Skeletal muscle cell (primary cell): ENCODE measurements at places on chromosomes 1 and 21.

DNA sequence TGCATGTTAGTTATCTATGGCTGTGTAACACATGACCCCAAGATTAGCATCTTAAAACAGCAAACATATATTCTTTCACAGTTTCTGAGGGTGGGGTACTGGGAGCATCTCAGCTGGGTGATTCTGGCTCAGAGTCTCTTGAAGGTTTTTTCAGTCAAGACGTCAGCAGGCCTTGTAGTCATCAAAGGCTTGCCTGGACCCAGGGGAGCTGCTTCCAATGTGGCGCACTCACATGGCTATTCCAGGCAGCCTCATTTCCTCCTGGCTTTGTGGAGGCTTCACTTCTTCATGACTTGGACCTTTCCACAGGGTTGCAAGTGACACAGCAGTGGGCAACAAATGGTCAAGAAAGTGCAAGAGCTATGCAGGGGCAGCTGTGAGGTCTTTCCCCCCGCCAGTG, 114.7 kb downstream of the ACTL8 start:
- DNase-seq: peak; percentile 47

DNA sequence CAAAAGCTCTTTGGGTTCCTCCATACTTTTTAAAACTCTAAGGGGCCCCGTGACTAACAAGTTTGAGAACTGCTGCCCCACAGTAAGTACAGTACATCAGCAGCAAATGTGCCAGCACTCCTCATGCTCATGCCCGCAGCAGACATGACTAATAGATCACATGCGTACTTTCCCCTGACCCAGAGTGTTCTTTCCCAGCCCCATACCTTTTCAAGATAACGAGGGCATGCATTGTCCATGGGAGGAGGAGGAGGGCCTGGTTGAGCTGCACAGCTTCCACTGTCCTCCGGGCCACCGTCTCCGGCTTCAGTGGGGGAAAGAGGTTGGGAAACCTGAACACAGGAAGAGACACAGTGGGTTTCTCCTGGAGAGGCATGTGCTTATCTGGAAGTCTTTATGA, 45.5 kb downstream of the DHRS3 start:
- DNase-seq: no peak

DNA sequence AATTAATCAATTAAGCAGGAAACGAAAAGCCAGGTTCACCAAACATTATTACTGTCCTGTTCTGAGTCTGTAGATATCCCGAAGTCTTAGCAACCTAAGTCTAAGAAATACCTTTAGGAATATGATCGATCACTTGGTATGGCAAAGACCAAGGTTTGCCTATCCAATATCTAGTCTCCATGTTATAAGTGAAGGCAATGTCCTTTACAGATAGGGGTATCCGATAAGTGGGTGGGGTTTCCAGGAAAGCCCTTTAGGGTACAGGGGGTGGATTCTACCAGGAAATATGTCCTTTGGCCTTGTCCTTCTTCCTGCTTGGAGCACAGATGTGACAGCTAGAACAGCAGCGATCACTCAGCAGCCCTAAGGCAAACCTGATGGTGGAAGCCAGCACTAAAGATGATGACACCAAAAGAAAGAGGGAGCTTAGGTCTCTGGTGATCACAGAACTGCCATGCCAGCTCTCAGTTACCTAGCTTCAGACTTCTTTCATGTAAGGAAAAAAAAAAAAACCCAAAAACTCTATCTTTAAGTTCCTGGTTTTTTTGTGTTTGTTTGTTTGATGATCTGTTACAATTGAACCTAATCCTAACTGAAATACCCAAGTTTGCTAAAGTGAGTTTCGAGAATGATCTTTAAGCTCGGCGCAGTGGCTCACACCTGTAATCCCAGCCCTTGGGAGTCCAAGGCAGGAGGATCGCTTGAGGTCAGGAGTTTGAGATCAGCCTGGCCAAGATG, 40.8 kb downstream of the DSTYK start:
- no peak for DNase-seq

- DNase-seq: no peak
Observed at GRCh38 chr1:31444725-31445448, 31.9 kb downstream of the SERINC2 start.

DNA sequence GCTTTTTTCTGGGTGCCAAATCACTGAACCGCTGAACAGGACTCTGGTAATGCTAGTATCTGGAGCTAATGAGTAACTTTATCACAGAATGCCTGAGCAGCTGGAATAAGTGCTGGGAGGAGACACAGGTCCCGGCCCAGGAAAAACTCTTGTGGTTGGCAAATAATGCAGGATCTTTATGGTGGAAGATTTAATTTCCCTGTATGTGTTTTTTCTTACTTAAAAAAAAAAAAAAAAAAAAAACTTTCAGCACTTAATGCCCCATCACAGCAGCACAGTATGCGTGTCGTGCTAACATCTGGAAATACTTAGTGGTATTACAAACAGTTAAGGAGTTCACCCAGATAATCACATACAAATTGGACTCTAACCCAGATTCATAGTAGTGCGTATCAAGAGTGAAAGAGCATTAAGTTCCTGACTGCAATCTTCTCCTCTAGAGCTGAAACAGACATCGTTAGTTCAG, 220.7 kb downstream of the TOMM20 start:
- DNase-seq: peak; percentile 63

- no peak for DNase-seq
Observed at GRCh38 chr1:3948344-3948743, 48.3 kb upstream of the C1orf174 start.

DNA sequence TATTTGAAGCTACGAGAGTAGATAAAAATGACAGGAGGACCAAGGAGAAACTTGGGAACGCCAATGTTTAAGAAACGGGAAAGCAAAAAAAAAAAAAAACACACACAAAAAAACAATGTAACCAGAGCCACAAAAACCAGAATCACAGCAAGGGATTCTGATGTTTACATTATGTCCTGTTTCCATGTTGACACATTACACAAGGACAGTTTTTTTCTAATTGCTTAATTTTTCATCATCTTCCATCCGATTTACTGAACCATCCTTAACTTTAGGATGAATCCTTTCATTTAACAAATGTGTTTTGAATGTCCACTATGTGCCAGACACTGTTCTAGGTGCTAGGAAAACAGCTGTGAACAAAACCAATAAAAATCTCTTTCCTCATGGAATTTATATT, 1.4 kb upstream of the BCL10 start:
- DNase-seq: no peak

GRCh38 chr1:88247666-88248065, 436.4 kb upstream of the PKN2 start:
- no peak for DNase-seq

GRCh38 chr21:28875078-28875477, 117.6 kb downstream of the LTN1 start:
- DNase-seq: no peak

- peak; percentile 78 for DNase-seq
Observed at GRCh38 chr21:43345746-43346409, 81.1 kb downstream of the SIK1 start.

GRCh38 chr1:168554603-168555483, 11.0 kb upstream of the XCL2 start:
- DNase-seq: no peak

GRCh38 chr1:63615768-63616420, 22.7 kb downstream of the PGM1 start:
- DNase-seq: no peak

GRCh38 chr1:202987922-202988583, 19.1 kb upstream of the TMEM183A start:
- no peak for DNase-seq

DNA sequence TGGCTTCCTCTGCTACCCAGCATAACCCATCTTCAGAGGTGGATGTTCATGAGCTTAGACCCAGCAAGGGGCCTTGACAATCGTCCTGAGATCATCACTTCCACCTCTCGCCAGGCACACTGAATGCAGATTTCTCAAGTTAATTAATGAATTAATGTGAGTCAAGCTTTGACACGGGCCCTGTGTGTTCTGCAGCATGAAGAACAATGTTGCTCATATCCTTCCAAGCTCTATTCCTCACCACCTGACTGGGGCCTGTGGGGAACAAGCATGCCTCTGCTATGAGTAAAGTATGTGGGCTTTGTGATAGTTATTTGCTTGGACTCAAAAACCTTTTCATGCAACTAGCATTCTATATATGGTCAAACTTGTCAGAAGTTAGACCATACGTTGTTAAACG, 122.0 kb downstream of the SEC16B start:
- peak; percentile 68 for DNase-seq

DNA sequence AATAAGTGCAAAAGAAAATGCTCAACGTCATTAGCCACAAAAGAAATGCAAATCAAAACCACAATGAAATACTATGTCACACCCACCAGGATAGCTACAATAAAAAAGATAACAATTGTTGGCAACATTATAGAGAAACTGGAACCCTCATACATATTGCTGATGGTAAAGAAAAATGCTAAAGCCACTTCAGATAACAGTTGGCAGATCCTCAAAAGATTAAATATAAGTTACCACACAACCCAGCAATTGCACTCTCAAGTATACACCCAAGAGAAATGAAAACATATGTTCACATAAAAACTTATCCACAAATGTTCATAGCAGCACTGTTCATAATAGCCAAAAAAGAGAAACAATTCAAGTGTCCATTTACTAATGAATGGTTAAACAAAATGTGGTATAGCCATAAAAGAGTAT, 20.7 kb downstream of the TRIM33 start:
- DNase-seq: no peak

DNA sequence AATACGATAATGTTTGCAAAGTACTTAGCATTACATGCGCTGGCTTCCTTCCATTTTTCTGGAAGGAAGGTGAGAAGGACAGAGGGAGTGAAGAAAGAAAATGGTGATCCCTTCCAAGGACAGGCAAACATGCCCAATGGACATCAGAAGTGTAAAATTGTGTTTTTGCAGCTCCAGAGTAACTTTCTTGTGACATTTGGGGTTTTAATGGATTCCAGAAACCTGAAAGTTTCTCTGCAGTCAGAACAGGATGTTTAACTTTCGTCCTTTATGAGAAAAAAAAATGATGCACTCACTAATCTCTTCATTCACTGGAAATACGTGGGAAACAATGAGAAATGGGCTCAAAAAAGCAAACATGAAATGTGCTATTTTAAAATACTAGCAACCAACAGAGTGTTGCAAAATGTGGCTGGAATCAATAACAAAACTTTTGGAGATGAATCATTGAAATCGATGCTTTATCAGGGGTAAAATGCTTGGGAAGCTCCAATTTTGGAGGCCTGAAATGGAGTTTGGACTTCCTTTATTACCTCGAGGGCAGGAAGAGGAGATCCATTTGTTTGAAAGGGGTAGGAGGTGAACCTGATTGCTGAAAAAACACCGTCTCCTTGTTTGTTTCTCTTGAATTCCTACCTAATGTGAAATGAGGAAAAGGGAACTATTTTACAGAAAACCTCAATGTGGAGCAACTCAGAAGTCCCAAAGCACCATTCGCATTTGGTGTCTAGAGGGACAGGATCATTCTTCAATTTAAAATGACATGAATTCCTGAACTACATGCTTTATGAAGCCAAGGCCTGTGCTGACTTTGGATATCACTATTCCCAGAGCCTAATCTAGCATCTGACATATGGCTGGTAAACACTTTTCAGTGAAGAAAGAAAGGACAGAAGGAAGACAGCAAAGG, 129.5 kb downstream of the TRABD2B start:
- no peak for DNase-seq

GRCh38 chr1:182101415-182102042, 40.0 kb upstream of the ZNF648 start:
- no peak for DNase-seq

GRCh38 chr1:86756062-86756406, 51.7 kb downstream of the SH3GLB1 start:
- DNase-seq: no peak

DNA sequence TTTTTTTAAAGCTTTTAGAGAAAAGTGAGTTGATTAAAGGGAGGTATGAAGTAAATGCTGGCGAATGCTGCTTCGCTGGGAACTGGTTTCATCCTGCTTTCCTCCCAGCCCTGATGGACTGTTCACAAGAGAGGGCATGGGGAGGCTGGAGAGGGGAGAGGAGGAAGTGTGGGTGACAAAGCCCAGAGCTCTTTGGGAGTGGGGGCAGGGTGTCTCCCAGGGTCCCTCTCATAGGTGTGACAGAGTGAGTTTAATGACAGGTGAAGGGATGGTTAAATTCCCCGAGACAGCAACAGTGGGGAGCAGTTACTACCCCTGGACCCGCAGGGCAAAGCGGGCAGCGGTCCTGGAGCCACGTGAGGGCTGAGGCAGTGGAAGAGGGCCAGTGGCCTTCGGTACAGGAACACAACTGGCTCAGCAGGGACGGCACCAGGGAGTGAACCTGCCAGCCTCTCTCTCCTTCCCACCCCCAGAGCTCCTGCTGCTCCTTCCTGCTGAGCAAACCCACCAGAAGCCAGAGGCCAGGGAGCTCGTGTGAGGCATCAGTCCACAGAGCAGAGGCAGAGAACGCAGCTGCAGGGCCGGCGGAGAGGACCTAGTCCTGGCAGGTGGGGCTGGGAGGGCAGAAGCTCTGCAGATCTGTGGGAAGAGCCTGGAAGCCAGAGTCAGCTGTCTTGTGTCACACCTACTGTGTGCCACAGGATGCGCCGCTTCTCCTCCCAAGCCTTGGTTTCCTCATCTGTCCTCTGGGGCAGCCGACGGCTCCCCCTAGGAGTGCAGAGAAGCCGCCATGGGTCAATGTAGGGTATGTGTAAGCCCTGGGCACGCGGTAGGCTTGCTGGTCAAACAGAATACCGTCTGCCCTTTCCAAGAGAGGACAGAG, 20.9 kb upstream of the LRP8 start:
- DNase-seq: no peak

DNA sequence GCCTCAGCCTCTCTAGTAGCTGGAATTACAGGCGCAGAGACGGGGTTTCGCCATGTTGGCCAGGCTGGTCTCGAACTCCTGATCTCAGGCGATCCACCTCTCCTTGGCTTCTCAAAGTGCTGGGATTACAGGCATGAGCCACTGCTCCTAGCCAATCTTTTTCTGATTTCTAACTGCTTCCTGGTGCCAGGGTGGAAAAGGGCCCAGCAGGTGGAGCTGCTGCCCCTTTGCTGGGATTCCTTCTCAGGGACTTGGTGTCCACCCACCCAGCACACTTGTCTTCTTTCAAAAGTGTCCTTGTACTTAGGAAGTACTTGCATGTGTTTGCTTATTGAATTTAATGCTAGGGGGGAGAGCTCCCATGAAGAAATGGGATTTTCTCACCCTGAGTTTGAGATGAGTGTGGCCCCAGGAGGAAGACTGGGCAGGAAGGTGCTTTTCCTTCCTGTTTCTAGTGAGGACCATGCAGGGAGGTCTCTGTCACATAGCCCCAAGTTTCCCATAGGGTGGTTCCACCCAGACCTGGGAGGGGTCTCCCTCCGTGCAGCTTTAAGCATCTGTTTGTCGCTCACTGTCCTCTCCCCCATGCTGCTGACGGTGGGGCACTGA, 14.2 kb downstream of the UTP11 start:
- DNase-seq: no peak
